Mammary epithelial cell (primary cell): ENCODE measurements at places on chromosomes 3 and 15.

- no peak for DNase-seq
Measured at GRCh38 chr3:20258371-20258770, 72.4 kb upstream of the SGO1 start.

DNA sequence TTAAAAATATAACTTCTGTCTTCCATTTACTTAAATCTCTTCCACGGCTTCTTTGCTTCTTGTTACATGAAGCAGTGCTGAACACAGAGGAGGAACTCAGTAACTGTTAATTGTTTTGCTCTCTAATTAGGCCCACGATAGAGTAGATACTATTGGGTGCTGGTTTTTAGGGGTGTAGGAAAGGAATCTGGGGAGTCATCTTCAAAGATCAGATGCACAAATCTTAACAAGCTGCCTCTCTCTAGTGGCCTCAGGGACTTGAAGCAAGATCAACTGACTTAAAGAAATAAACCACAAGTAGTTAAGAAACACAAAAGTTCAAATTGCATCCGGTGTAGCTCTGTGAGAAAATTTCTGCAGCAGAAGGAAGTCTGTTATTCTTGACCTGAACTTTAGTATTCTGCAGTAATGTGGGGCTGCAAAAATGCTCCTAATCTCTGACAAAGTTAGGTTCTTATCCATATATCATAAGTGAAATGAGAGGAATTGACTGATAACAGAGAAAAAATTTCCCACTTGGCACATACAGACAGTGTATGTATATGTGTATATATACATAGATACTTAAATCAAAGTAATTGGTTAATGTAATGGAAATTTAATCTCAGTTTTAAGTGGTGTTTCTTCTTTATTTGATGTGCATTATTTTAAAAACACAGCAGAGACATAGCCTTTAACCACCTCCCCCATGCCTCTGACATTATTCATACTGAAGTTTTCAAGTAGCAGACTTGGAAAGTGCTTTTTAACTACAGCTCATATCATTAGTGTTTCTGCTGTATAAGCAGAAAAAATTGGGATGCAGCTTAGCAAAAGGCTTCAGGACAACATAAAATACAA, 51.8 kb downstream of the CHST2 start:
- peak; percentile 26 for DNase-seq

DNA sequence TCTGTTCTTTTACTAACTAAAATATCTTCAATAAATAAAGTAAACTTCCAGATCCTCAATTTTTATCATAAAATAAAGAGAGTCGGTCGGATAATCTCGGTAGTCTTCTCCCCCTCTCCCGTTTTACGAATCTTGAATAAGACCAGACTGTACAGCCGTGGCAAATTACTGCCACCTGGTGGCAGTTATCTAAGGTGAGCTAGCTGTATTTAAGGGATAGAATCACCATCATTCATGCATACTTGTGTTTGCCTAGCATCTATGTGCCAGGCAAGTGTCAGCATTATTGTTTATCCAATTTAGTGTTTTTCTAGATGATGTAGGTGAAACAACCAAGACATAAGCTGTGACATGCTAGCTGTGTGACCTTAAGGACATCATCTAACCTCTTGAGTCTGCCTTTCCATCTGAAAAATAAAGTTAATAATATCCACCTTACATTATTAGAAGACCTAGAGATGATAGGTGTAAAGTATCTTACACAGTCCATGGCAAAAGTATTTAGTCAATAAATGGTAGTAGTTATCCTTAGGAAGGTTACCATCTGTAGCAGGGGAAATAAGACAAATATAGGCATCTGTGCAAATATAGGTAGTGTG, 21.3 kb downstream of the DUT start:
- peak; percentile 47 for DNase-seq

GRCh38 chr3:113910966-113911365, 36.8 kb upstream of the ZDHHC23 start:
- no peak for DNase-seq

GRCh38 chr3:141237701-141238521, 6.3 kb downstream of the PXYLP1 start:
- no peak for DNase-seq
